ENCODE measurements at places on chromosomes 11 and 22.
A peak's percentile ranks its signal among the peaks of the same experiment; 100 is the strongest.

DNA sequence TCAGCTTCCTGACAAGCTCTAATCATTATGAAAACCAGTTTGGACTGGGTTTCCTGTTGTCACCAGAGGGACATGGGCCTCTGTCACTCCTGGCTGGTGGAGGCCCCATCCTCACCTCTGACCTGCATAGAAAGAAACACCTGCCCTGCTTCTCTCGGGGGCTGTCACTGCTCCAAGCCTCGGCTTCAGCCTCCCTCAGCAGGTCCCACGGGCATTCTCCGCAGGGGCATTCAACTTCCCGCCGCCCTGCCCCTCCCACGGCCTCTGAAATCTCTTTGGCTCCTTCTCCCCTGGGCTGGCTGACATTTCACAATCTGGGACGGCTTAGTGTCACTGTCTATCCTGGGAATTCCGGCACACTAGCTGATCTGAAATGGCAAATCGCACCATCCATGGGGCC is 257.9 kb downstream of the CTTN start:
- DNase-seq: no peak

DNA sequence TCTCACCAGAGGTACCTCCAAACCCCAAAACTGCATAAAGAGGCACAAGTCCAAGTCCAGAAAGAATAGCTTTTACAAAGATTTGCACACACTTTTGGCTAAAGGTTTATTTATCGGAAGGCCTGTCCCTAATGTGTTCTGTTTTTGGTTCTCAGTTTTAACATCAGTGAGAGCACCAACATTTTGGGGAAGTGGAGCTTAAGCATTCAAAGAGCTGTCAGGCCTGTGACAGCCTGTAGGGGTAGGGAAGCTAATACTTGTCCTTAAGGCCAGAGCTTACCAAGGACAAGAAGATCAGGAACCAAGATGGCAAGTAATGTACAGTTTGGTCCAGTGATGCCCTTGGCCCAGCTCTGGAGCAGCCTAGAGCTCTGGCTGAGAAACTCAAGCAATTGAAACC is 38.9 kb upstream of the SCUBE2 start:
- no peak for DNase-seq

DNA sequence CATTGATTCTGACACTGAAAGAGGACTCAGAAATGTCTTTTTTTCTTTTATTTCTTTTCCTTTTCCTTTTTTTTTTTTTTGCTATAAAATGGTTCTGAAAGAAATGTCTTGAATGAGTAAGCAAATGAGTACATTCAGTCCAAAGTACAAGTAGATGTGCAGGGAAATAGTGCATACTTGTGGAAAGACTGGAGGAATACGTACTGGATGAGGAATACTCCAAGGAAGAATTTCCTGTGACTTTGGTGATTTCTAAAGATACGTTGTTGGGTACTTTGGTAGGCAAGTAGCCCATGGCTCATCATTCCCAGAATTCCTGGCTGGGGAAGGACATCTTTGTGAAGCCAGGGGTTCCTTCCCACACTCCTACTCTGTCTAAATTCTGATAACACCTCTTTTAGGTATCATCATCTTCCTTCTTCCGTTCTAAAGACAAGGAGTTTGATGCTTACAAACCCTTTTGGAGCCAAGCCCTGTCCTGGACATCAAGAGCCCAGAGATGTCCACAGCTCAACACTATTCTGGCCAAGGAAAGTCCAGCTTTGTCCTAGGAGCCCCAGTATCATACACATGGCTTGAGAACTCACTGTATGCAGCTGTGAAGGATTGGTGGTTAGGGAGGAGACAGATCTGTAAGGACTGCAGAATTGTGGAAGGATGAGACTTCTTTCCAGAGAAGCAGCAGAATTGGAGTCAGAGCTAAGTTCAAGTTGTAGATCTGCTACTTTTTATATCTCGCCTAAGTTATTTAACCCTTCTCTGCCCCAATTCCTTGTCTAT is 4.8 kb upstream of the NUP98 start:
- no peak for DNase-seq

- DNase-seq: no peak
These were observed 206.1 kb downstream of the GRIK4 start for GRCh38 chr11:120717623-120718022.

- DNase-seq: no peak
These were observed 9.2 kb downstream of the MAPK1 start for GRCh38 chr22:21858025-21858764.

DNA sequence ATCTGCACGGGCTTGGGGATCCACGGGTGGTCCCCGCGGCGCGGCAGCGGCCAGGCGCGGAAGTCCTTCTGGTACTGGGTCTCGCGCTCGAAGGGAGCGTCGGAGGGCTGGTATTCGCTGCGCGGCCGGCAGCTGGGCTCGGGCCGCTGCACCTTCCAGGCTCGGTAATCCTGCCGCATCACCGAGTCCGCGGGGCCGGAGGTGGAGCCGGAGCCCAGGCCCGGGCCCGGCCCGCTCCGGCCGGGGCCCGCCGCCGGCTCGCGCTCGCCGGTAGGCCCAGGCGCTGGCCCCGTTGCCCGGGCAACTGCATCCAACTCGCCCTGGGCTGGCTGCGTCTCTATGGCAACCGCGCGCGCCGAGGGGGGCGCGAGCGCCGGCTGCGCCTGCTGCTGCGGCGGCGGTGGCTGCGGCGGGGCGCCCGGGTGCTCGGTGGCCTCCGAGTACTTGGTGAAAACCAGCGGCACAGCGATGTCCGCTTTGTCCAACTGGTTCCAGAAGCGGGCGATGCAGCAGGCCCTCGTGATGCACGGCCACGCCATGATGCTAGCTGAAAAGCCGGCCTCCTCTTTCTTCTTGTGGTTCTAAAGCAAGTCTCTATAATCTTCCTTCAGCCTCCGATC is 897 bp downstream of the MAP6 start:
- DNase-seq: no peak

- no peak for DNase-seq
These were observed 167.2 kb upstream of the ZBED5 start for GRCh38 chr11:11025087-11025486.

DNA sequence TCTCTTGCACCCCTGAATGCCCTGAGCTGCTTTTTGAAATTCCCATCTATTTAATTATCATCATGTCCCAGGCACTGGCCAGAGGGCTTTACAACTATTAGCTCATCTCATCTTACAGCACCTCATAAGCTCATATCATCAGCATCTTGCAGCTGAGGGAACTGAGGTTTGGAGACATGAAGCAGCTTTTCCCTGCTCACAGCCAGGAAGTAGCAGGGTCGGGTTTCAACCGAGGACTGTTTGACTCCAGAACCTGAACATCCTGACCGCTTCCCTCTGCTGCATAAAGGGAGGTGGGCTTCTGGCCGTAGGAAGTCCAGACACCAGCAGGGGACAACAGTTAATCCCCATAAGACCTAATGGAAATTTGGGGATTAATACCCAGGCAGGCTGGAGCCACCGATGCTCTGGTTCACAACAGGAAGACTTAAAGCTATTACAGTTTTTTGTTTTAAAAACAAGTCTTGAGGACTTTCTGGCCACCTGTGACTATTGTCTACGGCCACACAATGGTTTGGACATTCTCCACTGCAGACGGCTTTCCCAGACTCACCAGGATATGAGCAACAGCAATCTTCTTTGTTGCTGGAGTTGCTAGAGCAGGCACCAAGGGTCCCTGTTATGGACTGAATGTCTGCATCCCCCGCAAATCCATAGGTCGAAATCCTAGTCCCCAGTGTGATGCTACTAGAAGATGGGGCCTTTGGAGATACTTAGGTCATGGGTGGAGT is 47.4 kb downstream of the CHST1 start:
- DNase-seq: no peak

DNA sequence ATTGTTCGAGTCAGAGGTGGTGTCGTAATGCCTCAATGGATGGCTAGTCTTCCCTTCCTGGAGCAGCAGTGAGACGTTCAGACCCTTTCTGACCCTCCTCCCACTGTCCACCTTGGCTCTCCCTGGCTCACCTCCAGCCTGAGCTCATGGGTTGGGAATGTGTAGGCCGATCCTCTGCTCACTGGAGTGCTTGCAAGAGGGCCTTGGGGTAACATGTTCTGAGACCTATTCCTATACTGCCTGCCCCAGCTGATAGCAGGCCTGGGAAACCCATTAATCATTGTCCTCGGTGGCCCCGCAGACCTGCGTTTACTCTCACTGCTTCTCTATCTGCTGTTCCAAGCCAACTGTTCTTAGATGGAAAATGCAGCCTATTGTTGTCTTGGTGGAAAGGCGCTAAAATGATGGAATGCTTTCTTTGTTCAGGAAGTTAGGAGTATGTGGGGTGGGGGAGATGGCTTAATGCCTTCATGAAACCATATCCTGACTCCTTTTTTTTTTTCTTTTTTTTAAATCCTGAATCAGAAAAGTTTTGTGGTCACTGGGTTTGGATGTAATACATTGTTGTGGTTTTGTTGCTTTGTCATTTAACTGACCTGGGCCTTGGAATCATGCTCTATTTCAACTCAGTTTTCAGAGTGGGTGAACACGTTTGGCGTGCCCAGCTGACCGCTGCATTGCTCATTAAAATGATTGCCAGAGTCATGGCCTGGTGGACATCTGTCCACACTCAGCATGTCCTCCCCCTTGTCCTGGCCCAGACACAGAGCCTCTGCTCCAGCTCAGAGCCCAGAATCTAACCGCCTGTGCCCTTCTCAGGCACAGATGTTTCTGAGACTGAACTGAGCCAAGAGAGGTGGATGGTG is 72.5 kb downstream of the MICAL2 start:
- no peak for DNase-seq

GRCh38 chr11:313304-313786 is 495 bp upstream of the IFITM1 start:
- DNase-seq: no peak

- DNase-seq: no peak
These were observed 111.7 kb downstream of the CD44 start for GRCh38 chr11:35250621-35251020.

GRCh38 chr22:37765498-37765897 is 42.2 kb upstream of the GCAT start:
- no peak for DNase-seq

GRCh38 chr22:25484521-25485315 is 79.8 kb upstream of the GRK3 start:
- no peak for DNase-seq

DNA sequence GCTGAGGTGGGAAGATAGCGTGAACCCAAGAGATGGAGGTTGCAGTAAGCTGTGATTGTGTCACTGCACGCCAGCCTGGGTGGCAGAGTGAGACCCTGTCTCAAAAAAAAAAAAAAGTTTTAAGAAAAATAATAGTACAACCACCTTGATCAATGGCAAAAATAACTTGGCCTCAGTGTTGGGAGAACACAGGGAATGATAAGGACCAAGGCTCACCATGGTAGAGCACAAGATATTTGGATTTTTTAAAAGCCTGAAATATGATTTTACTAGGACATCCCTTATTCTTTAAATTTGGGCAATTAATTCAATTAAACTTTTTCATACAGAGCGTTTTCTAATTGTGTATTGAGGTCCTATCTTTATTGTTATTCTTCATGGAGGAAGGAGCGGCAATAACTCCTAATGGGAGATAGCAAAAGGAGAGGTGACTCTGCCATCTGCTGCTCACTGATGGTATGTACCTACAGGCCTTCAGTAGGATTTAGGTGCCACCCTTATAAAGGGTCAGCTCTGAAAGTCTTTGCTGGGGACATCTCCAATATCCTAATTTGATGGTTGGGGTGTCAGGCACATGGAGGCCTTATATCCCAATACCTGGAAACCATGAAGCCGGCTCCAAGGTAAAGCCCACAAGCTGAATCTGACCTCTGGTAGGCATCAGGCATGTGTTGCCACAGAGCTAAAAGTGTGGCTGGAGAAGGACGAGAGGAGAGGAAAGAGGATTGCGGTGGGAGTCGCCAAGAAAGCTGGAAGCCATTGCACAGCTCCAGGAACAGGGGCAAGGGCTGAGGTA is 21.9 kb upstream of the POLD3 start:
- peak; percentile 25 for DNase-seq

GRCh38 chr11:3831378-3832239 is 9.2 kb downstream of the RHOG start:
- DNase-seq: no peak

DNA sequence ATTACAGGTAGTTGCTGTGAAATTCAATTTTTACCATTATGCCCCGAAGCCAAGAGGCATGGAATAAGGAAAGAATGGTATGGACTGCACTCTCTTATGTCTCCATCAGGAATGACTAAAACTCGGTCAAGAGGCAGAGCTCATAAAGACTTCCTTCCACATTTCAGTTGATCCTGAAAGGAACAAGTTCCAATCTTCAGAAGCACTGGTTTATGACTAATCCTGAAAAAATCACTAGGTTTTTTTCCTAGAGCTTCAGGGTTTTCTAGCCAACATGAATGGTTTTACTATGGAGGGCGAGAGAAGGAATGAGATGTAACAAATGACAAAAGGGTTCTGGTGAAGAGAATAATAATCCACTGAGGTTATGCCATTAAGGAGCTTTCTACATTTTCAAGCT is 832.2 kb downstream of the NTM start:
- no peak for DNase-seq

DNA sequence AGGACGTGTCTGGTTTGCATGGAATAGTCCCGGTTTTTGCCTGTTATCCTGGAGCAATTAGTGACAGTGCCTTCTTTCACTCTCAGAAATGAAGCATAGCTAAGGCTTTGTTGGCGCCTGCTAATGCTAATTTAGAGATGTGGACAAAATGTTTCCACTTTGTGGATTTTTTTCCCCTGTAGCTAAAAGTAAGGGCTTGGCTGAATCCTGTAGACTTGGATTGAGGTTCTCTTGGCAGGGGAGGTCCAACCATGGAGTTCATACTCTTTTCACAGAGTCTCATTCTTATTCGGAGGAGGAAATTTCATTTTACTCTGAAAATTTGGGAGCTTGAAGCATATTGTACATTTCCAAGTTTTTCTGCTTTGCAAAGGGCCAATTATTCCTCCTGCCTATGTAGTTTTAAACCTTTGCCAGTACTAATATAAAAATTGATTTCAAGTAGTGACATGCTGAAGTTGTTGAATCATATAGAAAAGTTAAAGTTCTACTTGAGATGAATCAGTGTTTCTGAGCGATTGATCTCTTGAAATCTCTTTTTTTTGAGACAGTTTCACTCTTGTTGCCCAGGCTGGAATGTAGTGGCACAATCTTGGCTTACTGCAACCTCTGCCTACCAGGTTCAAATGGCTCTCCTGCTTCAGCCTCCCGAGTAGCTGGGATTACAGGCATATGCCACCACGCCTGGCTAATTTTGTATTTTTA is 20.0 kb downstream of the PPFIA1 start:
- DNase-seq: no peak

GRCh38 chr11:78030429-78031325 is 7.6 kb upstream of the KCTD14 start:
- DNase-seq: no peak

DNA sequence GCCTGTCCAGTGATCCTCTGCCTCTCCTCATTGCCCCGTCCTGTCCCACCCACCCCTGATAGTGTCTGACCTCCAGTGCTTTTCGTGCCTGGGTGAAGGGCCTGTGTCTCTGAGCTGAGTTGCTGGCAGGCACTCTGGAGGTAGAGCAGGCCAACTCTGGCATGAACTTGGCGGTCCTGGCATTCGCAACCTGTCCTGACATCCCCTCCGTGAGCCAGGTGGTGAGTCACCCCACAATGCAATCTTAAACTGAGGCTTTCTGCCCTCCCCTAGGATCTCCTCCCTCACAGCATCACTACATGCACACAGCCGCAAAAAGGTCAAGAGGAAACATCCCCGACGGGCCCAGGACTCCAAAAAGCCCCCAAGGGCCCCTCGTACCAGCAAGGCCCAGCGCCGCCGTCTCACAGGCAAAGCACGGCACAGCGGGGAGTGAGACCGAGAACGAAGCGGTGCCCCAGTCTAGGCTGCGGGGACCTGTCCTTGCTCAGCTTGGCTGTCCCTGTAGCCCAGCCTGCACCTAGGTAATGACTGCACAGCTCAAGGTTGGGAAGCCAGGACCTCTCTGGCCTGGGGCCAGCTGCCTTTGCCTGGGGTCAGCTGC is 4.9 kb downstream of the NOL12 start:
- no peak for DNase-seq

- DNase-seq: no peak
These were observed 30.1 kb downstream of the ARHGAP8 start for GRCh38 chr22:44782363-44782963.
